NCI-H187 (cell line): ENCODE measurements at places on chromosomes 5 and 9.

- DNase-seq, result no peak
These were observed 39.4 kb downstream of the NNT start for GRCh38 chr5:43642428-43642827.

GRCh38 chr5:3357291-3357690 is 238.3 kb upstream of the IRX1 start:
- DNase-seq, result no peak

DNA sequence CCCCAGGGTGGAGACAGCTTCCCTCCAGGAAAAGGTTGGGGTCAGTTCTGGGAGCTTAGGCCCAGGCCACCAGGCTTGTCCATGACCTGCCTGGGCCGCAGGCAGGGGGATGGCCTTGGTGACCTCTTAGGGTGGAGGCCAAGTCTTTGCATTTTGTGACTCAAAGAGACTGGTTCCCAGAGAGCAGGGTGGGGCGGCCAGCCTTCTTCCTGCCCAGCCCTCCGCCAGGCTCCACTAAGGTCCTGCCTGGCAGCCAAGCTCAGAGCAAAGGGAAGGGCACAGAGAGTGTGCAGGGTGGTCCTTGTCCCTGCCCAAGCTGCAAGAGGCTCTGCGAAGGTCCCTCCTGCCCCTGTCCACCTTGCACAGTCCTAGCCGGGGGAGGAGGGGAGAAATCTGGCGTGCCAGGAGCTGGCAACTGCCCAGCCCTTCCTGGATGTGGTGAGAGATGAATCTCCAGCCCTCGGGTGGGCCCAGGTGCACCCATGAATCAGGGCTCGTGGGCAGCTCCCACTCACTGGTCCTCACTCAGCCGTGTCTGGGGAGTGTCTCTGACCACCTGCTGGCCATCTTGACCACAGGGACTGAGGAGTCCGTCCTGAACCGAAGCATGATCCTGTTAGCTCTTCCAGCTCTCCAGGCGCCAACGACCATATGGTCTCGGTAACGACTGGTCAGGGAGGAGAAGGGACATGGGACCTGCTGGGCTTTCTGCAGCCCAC is 2.3 kb upstream of the PTGDS start:
- DNase-seq, result no peak

GRCh38 chr5:98872674-98873073 is 56.1 kb downstream of the CHD1 start:
- DNase-seq, result no peak

DNA sequence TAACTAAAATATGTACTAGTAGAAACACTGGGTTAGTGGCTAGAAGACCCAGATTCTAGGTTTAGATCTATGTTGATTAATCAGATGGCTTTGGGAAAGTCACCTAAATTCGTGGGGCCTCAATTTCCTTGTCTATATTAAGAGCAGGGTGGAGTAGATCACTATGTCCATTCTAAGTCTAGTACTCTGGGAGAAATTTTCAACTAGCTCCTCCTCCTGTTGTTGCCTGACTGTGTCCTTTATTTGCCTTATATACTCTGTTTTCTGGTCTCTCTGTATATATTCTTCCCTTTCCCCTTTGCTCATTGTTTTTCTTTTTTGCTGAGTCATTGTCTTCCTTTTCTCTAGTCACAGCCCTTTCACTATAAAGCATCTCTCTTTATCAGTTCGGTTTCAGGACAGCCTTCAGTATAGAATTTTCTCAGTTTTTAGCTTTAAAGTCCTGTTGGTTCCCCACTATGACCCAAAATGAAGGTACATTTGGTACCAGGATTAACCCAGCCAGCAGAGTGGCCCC is 44.5 kb upstream of the CDH6 start:
- no peak for DNase-seq

- no peak for DNase-seq
These were observed 179.8 kb downstream of the ROR2 start for GRCh38 chr9:91770229-91770628.

DNA sequence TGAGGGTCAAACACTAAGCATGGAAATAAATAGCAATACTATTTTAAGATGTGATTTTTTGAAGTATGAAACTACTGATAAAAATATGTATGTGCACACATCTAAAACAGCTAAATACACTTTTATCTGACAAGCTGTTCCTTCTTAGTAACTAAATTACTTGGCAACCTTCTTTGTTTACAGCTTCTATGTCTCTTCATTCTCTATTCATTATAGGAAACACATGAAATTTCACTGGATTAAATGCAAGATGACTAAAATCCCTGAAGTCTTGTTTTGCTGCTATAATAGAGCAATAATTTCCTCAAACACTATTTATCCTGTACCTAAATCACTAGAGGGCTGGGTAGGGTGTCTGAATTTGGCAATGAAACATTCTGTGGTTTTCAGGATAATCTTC is 11.7 kb downstream of the RICTOR start:
- DNase-seq, result no peak
